ENCODE measurements at places on chromosomes 11 and 22.

DNA sequence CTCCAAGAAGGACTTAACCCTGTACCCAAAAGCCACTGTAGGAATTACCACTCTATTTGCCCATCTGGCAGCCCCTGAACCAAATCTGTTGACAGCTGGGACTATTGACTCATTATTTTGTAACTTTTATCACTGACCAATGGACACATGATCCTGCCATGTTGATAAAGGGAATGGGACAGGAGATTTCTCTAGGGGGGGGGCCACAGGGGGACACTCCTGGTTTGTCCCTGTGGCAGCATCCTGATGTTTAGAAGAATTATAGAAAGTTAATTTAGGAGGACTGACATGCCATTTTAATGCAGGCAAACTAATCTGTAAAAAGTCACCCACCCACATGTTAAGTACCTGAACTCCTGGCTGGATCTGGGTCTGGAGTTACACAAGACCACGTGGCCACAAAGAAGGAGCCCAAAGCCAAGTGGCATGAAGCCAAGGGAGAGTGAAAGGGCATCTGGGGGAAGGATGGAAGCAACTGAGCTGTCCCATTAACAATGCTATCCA, 558.1 kb downstream of the ETS1 start:
- no peak for DNase-seq

DNA sequence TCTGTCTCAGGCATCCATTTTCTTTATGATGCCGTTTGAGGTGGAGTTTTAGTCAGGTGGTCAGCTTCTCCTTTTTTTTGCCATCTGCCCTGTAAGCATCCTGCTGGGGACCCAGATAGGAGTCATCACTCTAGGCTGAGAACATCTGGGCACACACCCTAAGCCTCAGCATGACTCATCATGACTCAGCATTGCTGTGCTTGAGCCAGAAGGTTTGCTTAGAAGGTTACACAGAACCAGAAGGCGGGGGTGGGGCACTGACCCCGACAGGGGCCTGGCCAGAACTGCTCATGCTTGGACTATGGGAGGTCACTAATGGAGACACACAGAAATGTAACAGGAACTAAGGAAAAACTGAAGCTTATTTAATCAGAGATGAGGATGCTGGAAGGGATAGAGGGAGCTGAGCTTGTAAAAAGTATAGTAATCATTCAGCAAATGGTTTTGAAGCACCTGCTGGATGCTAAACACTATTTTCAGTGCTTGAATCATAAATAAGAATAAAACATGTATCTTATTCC, 10.9 kb upstream of the HBE1 start:
- DNase-seq: no peak

DNA sequence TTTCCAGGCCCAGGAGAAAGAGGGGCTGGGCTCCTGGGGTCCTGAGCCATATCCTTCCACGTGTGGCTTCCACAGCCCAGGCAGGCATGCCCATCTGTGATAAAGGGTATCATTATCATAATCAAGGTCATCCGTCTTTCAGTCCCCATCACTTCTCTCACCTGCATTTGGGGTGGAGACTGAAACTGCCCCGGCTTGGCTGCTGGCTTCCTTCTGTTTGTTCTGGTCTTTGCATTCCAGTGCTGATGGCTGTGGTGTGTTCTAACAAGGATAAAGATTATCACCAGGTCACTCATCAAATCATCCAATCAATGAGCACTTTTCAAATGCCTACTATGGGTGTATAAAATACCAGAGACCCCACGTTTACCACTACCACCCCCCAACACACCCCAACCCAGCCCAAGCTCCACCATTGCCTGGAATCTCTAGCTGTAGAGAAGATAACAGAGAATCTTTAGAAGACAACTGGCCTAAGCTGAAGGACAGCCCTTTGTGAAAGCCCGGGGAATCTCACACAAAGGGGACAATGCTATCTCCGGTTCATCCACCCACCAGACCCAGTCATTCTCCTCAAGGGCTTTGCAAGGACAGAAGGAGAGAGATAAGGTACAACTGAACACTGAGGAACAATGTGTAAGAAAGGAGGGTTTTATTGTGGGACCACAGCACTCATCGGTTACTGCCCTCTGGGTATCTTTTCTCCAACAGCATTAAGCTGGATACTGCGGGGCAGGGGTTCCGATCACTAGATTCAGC, 54.9 kb downstream of the AHNAK start:
- no peak for DNase-seq

- no peak for DNase-seq
These were observed 70.3 kb downstream of the CCDC81 start for GRCh38 chr11:86444981-86445380.

GRCh38 chr22:49236541-49237075, 591.1 kb downstream of the BRD1 start:
- no peak for DNase-seq

DNA sequence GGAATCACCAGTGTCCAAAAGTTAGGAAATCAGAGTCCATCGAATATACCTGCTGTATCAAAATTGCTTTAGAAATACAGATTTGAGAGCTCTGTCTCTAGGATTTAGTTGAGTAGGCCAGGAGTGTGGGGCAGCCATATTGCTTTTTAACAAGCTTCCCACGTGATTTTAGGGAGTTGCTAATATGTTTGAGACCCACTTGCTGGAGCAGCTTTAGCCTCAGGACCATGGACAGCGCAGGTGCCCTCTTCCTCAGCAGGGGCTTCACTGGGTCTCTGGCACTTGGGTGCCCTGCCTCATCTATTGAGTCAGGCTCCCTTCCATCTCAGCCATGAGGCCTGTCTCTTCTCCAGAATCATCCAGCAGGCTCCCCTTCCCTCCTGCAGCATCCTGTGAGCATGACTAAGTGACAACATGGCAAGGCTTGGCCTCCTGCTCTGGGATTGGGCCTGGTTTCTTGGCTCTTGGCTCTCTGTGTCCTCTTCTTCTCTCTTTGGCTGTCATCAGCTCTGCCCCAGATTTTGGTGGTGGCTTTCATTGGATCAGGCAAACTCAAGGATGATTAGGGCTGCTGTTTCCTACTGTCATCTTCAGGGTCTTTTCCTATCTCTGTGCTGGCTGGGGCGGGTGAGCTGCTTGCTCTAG, 70.0 kb downstream of the SGSM1 start:
- no peak for DNase-seq

DNA sequence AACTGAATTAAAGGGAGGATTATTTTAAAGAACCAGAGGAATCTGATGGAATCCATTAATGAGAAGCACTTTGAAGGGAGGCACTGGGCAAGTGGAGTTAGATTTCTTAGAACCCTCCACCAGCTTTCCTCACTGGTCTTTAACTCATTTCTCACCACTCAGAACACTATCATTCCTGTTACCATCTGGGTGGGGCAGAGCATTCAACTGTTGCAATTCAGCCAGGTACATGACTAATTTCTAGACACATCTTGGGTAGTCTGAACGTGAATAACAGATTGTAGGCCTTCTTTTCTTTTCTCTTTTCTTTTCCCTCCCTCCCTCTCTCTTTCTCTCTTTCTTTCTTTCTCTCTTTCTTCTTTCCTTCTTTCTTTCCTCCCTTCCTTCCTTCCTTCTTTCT, 15.5 kb upstream of the MMP1 start:
- no peak for DNase-seq

GRCh38 chr11:77223797-77224196, 77.7 kb downstream of the GDPD4 start:
- DNase-seq: no peak

DNA sequence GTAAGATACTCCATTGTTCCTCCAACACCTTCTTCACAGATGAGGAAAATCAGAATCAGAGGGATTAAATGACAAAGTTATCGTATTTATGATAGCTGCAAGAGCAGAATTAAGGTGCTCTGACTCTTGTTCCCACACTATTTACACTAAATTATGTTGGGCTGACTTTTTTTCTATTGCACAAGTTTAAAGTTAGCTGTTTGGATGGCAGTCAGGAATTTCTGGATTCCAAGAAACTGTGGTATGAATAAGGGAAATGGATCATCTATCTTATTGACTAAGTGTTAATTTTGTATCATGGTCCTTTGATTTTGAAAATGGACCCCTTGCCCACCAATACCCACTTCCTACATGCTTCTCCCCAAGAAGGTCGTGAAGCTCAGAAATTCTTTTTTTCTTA, 19.9 kb upstream of the APOA1 start:
- no peak for DNase-seq

DNA sequence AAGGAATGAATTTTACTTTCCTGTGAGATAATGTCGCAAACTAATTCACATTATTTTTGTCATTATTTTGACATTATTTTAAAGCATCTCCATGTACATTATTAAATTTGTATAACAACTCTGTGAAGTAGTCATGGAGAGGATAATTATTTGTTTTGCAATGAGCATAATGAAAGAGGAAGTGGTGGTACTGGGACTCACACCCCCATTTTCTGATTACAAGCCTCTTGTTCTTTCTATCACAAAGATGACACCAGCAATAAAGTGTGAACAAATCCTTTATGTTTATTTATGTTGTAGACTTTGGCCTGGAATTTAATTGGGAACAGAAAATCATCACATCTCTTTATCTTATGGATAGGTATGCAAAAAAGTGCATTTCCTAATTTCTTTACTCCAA, 522.6 kb downstream of the TMEM135 start:
- no peak for DNase-seq

DNA sequence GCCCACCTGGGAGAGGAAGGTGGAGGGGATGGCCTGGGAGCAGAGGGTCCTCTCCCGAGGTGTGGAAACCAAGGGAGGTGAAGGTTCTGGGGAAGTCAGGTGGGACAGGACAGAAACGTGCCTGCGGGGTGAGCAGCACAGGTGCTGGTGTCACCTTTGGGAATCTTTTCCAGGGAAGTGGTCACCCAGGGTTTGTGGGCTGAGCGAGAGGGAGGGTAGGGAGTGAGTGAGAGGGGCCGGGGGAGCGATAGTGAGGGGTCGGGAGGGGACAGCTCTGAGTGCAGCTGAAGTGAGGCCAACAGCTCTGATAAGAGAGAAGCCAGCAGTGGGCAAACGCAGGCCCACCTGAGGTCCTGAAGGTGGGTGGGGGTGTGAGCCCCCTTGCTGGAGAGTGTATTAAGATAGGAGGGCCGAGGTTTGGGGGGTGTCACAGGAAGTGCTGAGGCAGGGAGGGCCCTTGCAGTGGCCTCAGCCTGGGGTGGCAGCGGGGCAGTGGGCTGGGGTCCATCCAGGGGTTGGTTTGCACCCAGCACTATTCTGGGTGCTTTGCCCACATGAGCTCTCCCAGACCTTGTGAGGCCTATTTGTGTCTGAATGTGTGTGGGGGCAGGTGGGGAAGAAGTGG, 1.6 kb upstream of the SHANK3 start:
- DNase-seq: no peak

DNA sequence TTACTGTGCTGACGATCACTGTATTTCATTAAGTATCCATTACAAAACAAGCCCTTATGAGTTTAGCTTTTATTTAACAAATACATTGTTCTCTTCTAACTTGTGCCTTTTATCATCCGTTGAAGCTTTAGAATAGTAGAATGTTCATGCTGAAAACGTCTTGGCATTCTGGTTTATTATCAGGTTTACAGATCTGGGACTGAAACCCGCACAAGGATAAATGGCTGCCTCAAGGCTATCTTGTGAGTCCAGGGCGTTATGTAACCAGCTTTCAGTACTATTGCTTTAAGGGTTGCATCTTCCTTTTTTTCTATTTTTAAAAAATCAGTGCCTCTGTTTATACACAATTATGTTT, 66.6 kb upstream of the PRODH start:
- DNase-seq: no peak

DNA sequence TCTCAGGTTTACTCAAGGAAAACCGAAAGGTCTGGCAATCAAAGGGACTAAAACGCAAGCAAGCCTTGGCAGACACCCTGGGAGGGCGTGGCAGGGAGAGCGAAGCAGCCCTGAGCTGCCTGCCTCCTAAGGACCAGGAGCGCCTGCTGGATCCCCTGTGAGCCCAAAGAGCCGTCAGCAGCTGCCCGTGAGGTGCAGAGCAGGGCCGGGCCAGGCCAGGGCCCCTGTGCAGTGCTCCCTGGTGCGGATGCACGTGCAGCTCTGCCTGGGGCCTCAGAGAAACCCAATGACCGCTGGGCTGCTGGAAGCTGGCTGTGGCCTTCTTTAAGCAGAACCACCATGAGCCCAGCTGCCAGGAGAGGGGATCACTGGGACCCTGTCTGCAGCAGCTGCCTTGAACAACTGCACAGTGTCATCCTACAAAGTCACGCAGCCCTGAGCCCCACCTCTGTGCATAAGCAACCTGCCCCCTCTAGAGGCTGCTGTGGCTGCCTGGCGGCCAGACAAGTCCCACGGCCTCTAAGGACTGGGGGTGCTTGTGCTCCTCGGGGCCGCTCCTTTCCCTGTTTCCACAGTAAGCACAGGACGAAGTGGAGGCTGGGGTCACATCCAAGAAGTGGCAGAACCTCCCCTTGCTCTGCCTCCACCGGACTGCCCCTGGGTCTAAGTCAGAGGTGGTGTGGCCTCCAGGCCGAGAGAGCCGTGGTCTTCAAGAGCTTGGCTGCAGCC, 29.1 kb upstream of the COMT start:
- no peak for DNase-seq

GRCh38 chr22:30582788-30583545, 8.5 kb upstream of the GAL3ST1 start:
- DNase-seq: no peak

- no peak for DNase-seq
These were observed 1.5 kb downstream of the CASTOR1 start for GRCh38 chr22:30287648-30288418.

- DNase-seq: no peak
These were observed 13.2 kb downstream of the A4GALT start for GRCh38 chr22:42707496-42707895.

DNA sequence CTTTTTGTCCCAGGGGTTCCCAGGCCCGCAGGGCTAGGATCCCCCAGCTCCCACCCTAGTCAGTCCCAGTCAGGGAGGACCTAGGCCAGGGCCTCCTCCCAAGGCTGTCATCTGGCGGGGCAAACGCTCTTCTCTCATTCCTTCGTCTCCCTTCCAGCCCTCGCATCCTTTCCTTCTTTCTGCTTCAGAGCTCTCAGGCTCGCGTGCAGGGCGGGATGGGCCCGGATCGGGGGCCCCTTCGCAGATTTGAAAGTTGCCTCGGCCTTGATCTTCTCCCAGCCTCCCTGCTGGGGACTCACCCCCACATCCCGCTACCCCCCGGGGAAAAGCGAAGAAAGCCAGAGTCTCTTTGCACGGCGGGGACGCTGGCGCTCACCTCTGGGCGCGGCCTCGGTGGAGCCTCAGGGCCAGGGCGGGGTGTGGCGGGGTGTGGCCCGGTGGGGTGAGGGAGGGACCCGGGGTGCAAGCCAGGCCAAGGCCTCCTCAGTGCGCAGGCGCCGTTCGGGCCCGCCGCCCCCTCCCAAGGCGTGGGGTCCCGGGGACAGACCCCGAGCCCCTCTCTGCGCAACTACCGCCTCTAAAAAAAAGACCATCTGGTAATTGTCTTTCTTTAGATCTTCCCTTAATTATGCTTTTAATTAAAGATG, 14.8 kb upstream of the PAX6 start:
- DNase-seq: no peak

GRCh38 chr22:36951746-36952145, 38.3 kb downstream of the CSF2RB start:
- no peak for DNase-seq
